ENCODE measurements at places on chromosomes 2 and 18.

DNA sequence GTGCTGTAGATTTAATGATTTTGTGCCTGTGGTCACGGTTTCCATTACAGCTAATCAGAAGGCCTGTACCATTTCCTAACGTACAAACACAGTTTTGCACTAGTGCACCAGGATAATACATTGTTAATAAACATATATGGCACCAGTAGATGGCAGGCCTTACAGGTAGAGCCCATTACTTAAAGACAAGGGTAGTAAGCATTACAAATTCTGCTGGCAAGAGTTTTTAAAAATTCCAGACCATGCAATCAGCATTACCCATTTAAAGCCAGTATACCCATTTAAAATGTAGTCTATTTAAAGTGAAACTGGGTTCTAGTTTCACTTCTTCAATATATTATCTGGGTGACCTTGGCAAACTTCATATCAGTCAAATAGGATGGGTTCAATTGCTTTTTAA, 224.2 kb downstream of the NUP35 start:
- no peak for DNase-seq

DNA sequence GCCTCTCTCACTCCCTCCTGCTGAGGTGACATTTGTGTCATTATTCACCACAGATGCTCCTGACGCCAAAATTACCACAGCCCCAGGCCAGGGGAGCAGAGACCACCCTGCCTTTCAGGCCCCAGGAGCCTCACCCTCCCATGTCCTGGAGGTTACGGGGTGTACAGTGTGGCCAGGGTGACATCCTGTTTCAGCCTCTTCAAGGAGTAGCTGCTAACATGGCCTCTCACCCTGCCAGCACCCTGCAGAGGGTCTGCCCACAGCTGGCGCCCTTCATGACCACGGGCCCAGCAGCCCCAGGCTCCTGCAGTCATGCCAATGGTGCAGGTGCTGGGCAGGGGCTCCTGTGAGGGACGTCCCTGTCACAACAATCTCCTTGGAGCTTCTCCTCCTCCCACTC, 92.6 kb downstream of the SMIM21 start:
- DNase-seq, result no peak

DNA sequence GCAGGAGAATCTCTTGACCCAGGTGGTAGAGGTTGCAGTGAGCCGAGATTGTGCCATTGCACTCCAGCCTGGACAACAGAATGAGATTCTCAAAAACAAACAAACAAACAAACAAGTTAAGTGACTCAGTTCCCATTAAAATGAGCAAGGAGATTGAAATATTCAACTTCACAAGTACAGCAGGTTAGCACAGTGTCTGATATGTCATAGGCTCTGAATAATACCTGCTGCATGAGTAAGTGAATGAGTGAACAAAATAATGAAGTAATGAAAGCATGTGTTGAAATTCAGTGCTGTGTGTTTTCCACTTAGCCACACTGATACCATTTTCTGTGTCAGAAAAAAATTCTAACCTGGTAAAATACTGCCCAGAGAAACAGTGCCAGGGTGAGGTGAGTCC, 41.9 kb upstream of the SETBP1 start:
- no peak for DNase-seq

DNA sequence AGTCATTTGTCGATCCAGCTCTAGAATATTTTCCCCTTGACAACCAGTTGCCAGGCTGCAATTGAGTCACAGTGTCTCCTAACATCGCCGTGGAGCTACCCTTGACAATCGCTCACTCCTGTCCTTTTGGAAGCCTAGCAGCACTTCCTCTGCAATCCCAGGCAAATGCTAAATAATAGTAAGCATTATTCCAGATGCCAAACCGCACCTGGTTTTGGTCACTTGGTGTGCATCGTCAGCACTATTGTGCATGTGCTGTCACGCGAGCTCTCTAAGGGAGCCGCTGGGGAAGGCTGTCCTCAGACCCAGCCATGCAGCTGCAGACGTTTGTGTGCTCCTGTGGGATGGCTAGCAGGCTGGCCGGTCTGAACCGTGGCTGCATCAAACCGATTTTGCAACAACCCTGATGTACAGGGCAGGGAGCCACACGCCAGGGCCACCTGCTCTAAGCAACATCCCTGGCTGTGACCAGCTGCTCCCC, 549.5 kb upstream of the ID2 start:
- no peak for DNase-seq

GRCh38 chr2:127578411-127578810, 42.9 kb downstream of the MYO7B start:
- no peak for DNase-seq

DNA sequence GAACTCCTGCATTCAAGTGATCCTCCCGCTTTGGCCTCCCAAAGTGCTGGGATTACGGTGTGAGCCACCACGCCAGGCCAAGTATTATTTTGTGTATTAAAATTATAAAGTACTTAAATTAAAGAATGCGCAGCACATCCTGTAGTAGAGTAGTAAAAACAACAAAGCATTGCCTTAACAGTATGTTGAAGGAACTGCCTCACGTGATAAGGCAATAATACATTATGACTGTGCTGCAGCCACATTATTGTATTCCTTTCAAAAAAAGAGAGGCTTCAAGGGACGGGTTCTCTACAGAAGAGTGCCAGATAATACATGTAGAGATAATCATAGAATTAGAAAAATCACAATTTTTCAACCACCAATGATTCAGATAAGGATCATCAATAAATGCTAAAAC, 33.7 kb downstream of the C2orf76 start:
- no peak for DNase-seq

DNA sequence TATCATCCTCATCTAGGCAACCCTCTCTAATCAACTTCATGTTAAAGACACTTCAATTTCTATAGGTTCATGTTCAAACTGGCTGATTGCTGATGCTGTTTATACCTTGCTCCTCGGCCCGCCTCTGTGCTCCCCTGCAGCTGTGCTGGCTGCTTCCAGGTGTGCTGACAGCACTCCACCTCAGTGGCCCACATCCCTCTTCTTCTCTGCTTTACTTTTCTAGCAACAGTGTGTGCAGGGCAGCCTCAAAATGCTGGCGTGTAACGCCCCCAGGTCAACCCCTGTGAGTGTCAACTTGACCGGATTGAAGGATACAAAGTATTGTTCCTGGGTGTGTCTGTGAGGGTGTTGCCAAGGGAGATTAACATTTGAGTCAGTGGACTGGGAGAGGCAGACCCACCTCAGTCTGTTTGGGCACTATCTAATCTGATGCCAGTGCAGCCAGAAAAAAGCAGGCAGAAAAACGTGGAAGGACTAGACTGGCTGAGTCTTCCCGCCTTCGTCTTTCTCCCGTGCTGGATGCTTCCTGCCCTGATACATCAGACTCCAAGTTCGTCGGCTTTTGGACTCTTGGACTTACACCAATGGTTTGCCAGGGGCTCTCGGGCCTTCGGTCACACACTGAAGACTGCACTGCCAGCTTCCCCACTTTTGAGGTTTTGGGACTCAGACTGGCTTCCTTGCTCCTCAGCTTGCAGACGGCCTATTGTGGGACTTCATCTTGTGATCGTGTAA, 94.7 kb downstream of the COL6A3 start:
- DNase-seq, result no peak

- DNase-seq, result no peak
Observed at GRCh38 chr2:71458413-71459083, 5.2 kb downstream of the DYSF start.

- no peak for DNase-seq
Observed at GRCh38 chr2:241070361-241070760, 31.7 kb downstream of the MTERF4 start.

DNA sequence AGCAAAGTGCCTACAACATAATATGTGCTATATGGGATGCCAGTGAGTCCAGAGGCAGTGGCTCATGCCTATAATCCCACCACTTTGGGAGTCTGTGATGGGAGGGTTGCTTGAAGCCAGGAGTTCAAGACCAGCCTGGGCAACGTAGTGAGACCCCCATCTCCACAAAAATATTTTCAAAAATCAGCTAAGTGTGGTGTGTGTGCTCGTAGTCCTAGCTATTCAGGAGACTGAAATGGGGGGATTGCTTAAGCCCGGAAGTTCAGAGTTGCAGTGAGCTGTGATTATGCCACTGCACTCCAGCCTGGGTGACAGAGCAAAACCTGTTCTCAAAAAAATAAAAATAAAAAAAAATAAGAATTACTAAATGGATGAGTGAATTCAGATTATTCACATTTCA, 23.4 kb downstream of the OTX1 start:
- DNase-seq, result no peak

DNA sequence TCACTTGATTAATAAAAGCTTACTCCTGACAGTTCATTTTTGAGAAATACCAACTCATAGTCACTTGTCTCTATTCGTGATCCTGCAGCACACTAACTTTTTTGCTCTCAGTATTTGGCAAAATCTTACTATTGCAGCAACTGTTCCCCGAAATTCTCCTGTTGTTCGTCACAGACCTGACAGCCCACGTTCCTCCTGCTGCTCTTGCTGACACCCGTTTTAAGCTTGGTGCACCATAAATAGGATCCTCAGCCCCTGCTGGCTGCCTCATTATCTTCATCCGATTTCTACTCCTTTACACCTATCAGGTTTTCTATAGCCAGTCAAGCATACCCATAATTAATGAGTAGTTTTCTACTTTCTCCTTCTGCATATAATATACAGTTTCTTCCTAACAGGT, 368.8 kb downstream of the PLCL1 start:
- DNase-seq, result no peak

- no peak for DNase-seq
Observed at GRCh38 chr2:101415220-101415619, 27.9 kb upstream of the CREG2 start.

DNA sequence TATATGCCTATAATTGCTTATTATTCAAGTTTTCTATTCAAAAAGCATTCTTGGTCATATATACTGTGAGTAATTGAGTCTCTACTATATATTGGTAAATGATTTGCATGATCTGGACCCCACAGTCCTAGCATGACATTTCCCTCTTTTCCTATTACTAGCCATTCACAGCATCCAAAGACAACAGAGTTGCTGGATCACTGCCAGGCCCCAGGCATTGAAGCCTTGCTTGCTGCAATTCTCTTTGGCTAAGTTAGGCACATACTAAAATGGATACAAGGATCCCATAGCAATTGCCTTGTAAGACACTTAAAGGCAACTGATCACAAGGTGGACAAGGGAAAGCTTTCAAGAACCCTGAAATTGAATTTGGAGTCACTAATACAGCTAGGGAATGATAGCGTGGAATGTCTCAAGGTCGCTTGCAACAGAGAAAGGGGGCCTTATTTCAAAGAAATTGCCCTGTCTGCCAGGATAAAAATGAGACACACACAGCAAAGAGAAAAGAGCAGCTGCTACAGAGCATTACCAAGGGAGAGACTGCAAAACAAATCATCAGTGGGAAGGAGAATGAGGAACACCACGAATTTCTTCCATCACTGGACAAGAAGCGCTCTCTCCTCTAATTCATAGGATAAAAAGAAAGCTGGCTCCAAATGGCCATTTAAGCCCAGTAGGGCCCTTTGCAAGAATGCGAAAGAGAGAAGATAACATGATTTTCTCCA, 77.1 kb upstream of the EPHA4 start:
- no peak for DNase-seq

DNA sequence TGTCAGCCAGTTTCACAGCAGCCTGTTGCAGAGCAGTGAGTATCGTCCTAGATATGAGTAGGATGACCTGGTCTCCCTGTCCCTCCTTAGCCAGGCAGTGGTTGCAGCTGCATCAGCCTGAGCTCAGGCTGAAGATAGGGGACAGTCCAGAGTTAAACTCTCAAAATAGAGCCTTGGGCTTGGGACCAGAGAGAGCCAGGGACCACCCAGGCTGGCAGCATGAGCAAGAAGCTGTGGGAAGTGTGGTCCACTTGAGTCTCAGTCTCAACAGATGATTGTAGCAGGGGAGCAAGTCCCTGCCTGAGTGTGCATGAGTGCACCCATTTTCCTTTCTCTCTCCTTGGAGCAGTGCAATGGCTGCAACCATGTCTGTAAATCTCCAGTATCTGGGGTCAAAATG, 38.0 kb upstream of the TACR1 start:
- DNase-seq, result no peak

DNA sequence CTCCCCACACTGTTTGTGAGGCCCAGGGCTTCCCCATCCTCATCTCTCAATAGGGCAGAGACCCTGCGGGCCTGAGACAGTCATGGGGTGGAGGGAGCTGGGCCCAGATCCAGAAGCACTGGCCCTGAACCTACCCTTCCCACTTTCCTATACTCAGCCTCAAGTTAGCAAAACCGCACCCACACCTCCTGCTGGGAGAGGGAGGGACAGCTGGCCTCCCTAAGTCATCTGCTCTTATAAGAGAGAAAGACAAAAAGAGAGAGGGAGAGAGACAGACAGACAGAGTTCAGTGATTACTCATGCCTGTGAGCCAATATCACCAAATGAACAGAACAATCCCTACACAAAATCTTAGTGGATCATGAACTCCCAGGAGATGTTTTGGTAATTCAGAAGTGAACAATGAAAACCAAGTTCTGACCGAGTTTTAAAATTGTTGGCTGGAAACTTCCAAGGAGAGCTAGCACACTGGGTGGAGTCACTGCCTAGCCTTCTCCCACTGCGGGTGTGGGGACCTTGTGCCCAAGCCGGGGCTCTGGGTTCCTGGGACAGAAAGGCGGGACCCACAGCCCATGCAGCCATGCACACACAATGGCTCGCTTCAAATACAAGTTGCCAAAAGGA, 130.5 kb downstream of the PXDN start:
- no peak for DNase-seq

DNA sequence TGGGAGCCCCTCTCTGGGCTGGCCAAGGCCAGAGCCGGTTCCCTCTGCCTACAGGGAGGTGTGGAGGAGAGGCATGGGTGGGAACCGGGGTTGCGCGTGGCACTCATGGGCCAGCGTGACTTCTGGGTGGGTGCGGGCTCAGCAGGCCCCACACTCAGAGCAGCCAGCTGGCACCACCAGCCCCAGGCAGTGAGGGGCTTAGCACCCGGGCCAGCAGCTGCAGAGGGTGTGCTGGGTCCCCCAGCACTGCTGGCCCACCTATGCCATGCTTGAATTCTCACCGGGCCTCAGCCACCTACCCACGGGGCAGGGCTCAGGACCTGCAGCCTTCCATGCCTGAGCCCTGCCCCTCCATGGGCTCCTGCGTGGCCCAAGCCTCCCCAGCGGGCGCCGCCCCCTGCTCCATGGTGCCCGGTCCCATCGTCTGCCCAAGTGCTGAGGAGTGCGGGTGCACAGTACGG, 248.5 kb upstream of the HNMT start:
- no peak for DNase-seq
